ENCODE measurements at places on chromosomes 1 and 21. TPM values are rescaled to one million over a fixed set of nuclear protein-coding genes. Genes with fewer than 3 reads are reported as not detected.

NUP210L gene
- total RNA-seq: 0.23 TPM

BSND gene
- not detected for total RNA-seq

PIK3R3 gene
- total RNA-seq: 87.0 TPM

SIM2 gene
- 0.46 TPM for total RNA-seq

RIPPLY3 gene
- 0.23 TPM for total RNA-seq

MCOLN2 gene
- total RNA-seq: not detected

CAMSAP2 gene
- total RNA-seq: 151 TPM

SPRR4 gene
- total RNA-seq: not detected

MLLT11 gene
- 86.0 TPM for total RNA-seq
